Natural killer cell (primary cell): ENCODE measurements at places on chromosomes 2 and 18. TPM values are rescaled to one million over a fixed set of nuclear protein-coding genes. Genes with fewer than 3 reads are reported as not detected.

Gene ANKRD53
- total RNA-seq = 2.5 TPM

GRCh38 chr2:14344355-14344754 lies 288.2 kb upstream of the LRATD1 start:
- no peak overlapping the region for H3K27ac ChIP-seq
- H3K4me3 ChIP-seq = no peak overlapping the region
- no peaks in the 10 kb centered on the region for H3K27me3 ChIP-seq
- DNase-seq = no peak

Gene CCBE1
- 0.05 TPM for total RNA-seq

Gene DTNA
- not detected for total RNA-seq

DNA sequence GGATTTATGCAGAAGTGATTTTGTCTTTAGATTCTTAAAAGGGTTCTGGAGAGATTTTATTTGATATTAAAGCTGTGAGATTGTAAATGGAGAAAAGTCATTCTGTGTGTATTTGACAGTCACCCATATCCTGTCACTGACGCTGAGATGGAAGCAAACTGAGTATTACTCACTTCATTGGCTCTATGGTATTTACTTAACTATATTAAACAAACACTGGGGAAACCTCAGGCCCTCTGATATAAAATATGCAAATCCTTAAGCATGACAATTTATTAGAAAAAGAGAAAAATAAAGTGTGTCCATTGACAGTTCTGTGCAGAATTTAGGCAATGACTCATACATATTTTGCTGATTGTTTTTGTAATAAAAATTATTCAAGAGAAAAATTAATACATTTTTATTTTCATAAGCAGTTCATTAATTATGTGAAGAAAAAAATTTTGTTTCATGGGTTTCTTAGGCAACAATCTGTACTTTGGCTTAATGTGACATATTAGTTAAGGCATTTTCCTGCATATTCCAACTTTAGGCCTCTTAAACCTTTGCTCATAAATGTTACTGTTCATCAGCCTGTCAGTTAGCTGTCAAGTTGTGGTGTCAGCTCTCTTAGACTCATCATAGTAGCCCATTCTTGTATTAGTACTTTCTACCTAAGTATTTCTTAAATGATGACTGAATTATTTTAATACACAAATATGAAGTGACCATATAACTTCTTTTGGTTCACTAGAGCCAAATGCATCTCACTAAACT lies 99.9 kb downstream of the PARD3B start:
- H3K27ac ChIP-seq = no peak overlapping the region
- H3K36me3 ChIP-seq = no peaks in the 10 kb centered on the region
- no peaks in the 10 kb centered on the region for H3K27me3 ChIP-seq

GRCh38 chr2:71101656-71102055 lies 28.4 kb downstream of the MCEE start:
- H3K27ac ChIP-seq = no peak overlapping the region
- H3K36me3 ChIP-seq = no peaks in the 10 kb centered on the region
- DNase-seq = no peak
- no peaks in the 10 kb centered on the region for H3K4me1 ChIP-seq
- H3K4me3 ChIP-seq = no peak overlapping the region
- H3K27me3 ChIP-seq = no peaks in the 10 kb centered on the region

GRCh38 chr2:42567806-42568400 lies 529 bp upstream of the MTA3 start:
- peak overlapping the region; percentile 29 for H3K27ac ChIP-seq
- H3K4me1 ChIP-seq = peaks cover 11% of the 10 kb centered on the region
- DNase-seq = no peak
- H3K36me3 ChIP-seq = no peaks in the 10 kb centered on the region

Gene CCDC121
- 0.25 TPM for total RNA-seq

Gene MAL
- total RNA-seq = 3.3 TPM

Gene ANKRD30B
- not detected for total RNA-seq

DNA sequence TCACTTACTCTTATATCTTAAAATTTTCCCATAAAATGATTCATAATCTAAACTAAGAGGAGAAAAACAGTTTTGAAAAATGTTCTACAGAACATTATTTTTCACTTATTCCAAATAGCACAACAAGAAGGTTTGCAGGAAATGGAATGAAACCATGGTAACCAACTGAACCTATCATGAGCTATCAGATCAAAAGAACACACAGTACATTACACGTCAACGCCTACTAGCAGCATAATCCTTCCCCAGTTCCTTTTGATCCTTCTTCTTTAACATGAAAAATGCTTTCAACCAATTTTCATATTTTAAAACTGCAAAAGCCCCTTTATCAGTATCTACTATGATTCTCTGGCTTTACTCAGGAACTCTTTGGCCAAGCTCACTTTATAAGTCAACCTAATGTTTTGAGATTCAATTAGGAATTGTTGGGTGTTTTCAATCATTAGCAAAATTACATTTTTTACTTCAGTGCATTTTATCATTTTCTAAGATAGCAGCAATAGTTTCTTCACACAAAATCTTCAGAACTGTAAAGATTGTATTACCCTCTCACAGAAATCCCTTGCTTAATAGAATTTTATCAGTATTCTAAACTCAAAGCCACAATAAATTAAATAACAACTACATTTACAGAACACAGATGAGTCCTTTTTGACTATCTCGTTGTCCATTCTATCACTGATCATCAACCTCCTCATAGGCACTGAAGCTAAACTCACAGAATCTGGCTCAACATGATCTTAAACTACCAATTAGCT lies 102.5 kb downstream of the CHN1 start:
- no peaks in the 10 kb centered on the region for H3K36me3 ChIP-seq
- H3K4me1 ChIP-seq = no peaks in the 10 kb centered on the region
- H3K4me3 ChIP-seq = no peak overlapping the region
- no peaks in the 10 kb centered on the region for H3K27me3 ChIP-seq

GRCh38 chr18:42107287-42107686 lies 152.3 kb downstream of the PIK3C3 start:
- H3K4me3 ChIP-seq = no peak overlapping the region
- H3K27me3 ChIP-seq = no peaks in the 10 kb centered on the region
- no peaks in the 10 kb centered on the region for H3K4me1 ChIP-seq
- no peak for DNase-seq
- H3K27ac ChIP-seq = no peak overlapping the region
- H3K36me3 ChIP-seq = no peaks in the 10 kb centered on the region

Gene MARCO
- total RNA-seq = 0.75 TPM

- H3K4me3 ChIP-seq = no peak overlapping the region
- peak; percentile 40 for DNase-seq
- H3K27me3 ChIP-seq = no peaks in the 10 kb centered on the region
- peaks cover 20% of the 10 kb centered on the region for H3K4me1 ChIP-seq
These were observed 3.1 kb downstream of the ARHGAP15 start for GRCh38 chr2:143132355-143132754.

GRCh38 chr2:64853894-64854293 lies 135.3 kb upstream of the SLC1A4 start:
- H3K4me1 ChIP-seq = peaks cover 26% of the 10 kb centered on the region
- H3K27me3 ChIP-seq = peaks cover 2% of the 10 kb centered on the region
- no peaks in the 10 kb centered on the region for H3K36me3 ChIP-seq
- no peak for DNase-seq
- peak overlapping the region; percentile 4 for H3K27ac ChIP-seq
- no peak overlapping the region for H3K4me3 ChIP-seq

Gene FHOD3
- total RNA-seq = not detected

Gene SLC35G4
- total RNA-seq = not detected

GRCh38 chr2:11810237-11810977 lies 64.0 kb downstream of the LPIN1 start:
- H3K27ac ChIP-seq = no peak overlapping the region
- H3K4me3 ChIP-seq = no peak overlapping the region
- no peaks in the 10 kb centered on the region for H3K27me3 ChIP-seq
- no peak for DNase-seq
- peaks cover 44% of the 10 kb centered on the region for H3K36me3 ChIP-seq

Gene APOB
- total RNA-seq = not detected

- H3K4me1 ChIP-seq = no peaks in the 10 kb centered on the region
- H3K27me3 ChIP-seq = no peaks in the 10 kb centered on the region
- no peak overlapping the region for H3K27ac ChIP-seq
- H3K36me3 ChIP-seq = no peaks in the 10 kb centered on the region
These were observed 44.8 kb downstream of the POLE4 start for GRCh38 chr2:75003276-75003675.

Gene ARHGAP28
- not detected for total RNA-seq

DNA sequence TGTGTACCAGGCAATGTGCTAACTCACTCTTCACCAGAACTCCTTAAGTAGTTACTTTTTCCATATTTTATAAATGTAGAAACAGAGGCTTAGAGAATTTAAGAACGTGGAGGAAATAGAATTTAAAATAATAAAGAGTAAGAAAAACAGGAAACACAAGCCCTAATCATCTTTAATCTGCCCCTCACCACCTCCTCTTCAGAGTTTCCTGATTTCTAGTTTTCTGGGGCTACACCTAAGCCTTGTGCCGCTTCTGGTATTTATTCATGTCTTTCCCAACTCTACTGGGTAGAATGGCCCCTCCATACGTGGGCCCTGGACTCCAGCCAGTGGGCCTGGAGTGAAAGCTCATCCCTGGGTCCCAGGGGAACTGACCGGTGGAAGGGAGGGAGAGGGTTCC lies 85.4 kb downstream of the RTN4 start:
- H3K27me3 ChIP-seq = no peaks in the 10 kb centered on the region
- peaks cover 22% of the 10 kb centered on the region for H3K4me1 ChIP-seq
- DNase-seq = no peak
- no peak overlapping the region for H3K4me3 ChIP-seq

GRCh38 chr2:47056374-47056773 lies 98.7 kb downstream of the STPG4 start:
- H3K4me3 ChIP-seq = no peak overlapping the region
- H3K27ac ChIP-seq = peak overlapping the region; percentile 54
- peaks cover 21% of the 10 kb centered on the region for H3K36me3 ChIP-seq
- no peaks in the 10 kb centered on the region for H3K27me3 ChIP-seq

GRCh38 chr18:4236940-4237663 lies 218.0 kb downstream of the DLGAP1 start:
- no peak overlapping the region for H3K27ac ChIP-seq
- no peak overlapping the region for H3K4me3 ChIP-seq
- DNase-seq = no peak
- no peaks in the 10 kb centered on the region for H3K36me3 ChIP-seq
- H3K27me3 ChIP-seq = no peaks in the 10 kb centered on the region
- no peaks in the 10 kb centered on the region for H3K4me1 ChIP-seq

Gene ADD2
- 0.16 TPM for total RNA-seq

GRCh38 chr2:41084321-41084720 lies 632.4 kb upstream of the SLC8A1 start:
- H3K27ac ChIP-seq = no peak overlapping the region
- no peak for DNase-seq
- H3K27me3 ChIP-seq = no peaks in the 10 kb centered on the region

DNA sequence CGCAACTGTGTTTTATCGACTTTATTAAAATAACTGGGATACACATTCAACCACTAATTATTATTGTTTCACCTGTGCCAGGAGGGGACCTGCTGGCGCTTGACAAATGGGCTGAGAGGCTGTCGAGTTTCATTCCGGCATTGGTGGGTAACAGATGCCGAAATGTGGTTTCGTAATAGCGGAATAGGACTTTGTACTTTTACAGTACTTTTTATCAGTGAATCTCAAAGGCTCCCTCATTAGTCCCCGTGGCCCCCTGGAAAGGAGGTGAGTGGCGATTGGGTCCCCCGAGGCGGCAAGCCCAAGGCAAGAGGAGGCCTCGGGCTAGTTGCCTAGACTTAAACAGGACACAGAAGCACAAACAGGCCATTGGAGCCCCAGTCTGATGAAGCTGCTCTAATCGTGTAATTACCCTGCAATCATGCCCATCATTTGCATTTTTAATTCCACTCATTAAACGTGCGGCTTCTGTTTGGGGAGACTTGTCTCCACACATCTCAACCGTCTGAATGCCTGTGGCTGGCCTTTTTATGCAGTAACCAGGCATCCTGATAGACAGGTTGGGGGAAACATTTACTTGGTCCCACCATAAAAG lies 193.2 kb downstream of the INO80D start:
- DNase-seq = no peak
- H3K4me1 ChIP-seq = peaks cover 3% of the 10 kb centered on the region
- peaks cover 10% of the 10 kb centered on the region for H3K27me3 ChIP-seq

GRCh38 chr18:12374401-12374800 lies 2.6 kb downstream of the AFG3L2 start:
- no peaks in the 10 kb centered on the region for H3K27me3 ChIP-seq
- H3K4me3 ChIP-seq = no peak overlapping the region
- H3K27ac ChIP-seq = no peak overlapping the region
- peaks cover 23% of the 10 kb centered on the region for H3K4me1 ChIP-seq
- DNase-seq = no peak
- no peaks in the 10 kb centered on the region for H3K36me3 ChIP-seq

- peaks cover 15% of the 10 kb centered on the region for H3K4me1 ChIP-seq
- H3K4me3 ChIP-seq = no peak overlapping the region
- H3K27ac ChIP-seq = no peak overlapping the region
- peaks cover 11% of the 10 kb centered on the region for H3K27me3 ChIP-seq
These were observed 8.5 kb downstream of the PROC start for GRCh38 chr2:127426501-127427354.

DNA sequence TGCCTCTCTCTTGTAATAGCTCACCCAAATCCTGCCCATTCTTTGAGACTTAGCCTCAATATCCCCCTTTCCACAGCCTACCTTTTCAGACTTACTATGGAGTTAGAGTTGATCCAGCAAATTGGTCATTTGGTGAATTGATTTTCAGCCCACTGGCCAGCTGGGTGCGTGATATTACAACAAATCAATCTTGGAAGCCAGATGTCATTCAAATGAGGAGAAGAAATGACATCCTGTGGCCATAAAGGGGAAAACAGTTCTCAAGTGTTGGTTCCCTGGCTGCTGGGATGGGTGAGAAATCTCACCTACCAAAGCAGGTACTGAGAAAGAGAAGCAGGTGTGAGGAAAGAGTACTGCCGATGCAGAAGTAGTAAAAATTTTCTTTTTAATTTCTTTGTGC lies 36.7 kb upstream of the FOXI3 start:
- no peak overlapping the region for H3K27ac ChIP-seq
- H3K4me3 ChIP-seq = no peak overlapping the region
- no peak for DNase-seq
- no peaks in the 10 kb centered on the region for H3K36me3 ChIP-seq
- no peaks in the 10 kb centered on the region for H3K27me3 ChIP-seq

DNA sequence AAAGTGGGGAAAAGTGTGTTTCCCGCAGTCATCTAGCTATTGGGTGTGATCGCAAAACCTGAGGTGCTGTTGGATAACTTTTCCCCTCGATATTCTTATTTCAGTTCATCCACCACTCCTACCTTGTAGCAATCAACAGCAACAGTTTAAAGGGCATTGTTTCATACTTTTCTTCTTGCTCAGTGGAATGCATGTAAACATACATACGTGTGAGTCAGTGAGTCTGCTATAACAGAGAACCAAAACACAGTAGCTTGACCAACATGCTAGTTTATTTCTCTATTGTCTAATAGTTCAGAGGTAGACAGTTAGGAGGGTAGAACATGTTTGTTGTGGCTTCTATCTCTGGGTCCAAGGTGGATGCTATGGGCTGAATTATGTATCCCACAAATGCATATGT lies 77.6 kb upstream of the FOXI3 start:
- H3K27ac ChIP-seq = no peak overlapping the region
- DNase-seq = no peak
- no peaks in the 10 kb centered on the region for H3K4me1 ChIP-seq
- no peaks in the 10 kb centered on the region for H3K36me3 ChIP-seq
